ENCODE measurements at places on chromosomes 11 and 22.

DNA sequence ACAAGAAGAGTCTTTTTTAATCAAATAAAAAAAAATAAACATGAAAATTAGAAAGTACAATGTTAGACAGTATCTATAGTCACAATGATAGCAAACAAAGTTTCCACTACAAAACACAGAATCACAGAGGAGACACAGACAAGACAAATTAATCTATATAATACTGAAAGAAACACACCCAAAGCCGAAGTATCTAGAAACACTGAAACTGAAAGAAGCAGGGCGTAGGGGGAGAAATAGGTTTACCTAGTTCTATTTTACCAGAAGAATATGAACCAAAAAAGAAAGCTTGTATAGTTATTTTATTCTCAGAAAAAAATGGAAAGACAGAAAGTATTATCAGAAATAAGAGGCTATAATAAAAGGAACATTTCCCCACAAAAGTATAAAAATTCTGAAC, 27.1 kb upstream of the NUP50 start:
- H3K4me3 ChIP-seq, result no peak overlapping the region
- peaks cover 11% of the 10 kb centered on the region for H3K36me3 ChIP-seq
- H3K27me3 ChIP-seq, result no peaks in the 10 kb centered on the region
- no peaks in the 10 kb centered on the region for H3K4me1 ChIP-seq

- no peak overlapping the region for H3K4me3 ChIP-seq
- H3K27me3 ChIP-seq, result no peaks in the 10 kb centered on the region
- H3K27ac ChIP-seq, result no peak overlapping the region
- peaks cover 26% of the 10 kb centered on the region for H3K36me3 ChIP-seq
Measured at GRCh38 chr11:116895048-116895757, 57.8 kb upstream of the APOA1 start.

DNA sequence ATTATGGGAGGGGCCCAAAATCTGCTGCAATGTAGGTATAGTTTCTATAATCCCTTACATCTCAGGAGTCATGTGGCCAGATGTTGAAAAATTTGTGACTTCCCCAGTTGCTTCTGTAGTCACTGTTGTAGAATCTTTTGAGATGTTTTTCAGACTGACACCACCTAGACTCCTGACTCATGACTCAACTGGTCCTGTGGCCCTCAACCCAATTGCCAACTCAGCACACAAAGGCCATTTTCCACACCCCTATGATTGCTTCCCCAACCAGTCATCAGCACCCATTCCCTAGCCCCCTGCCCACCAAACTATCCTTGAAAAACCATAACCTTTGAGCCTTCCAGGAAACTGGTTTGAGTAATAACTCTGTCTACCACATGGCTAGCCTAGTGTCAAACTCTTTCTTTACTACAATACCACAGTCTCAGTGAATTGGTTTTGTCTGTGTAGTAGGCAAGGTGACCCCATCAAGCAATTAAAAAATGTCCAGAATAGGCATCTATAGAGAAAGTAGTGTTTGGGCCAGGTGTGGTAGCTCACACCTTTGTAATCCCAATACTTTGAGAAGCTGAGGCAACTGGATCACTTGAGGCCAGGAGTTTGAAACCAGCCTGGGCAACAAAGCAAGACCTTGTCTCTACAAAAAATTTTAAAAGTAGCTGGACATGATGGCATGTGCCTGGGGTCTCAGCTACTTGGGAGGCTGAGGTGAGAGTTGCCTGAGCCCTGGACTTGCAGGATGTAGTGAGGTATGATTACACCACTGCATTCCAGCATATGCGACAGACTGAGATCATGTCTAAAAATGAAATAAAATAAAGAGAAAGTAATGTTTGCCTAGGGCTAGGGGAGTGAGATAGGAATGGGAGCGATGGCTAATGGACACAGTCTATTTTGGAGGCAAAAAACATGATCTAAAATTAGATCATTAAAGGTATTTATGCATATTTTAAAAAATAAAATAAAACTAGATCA, 24.1 kb upstream of the FEZ1 start:
- no peaks in the 10 kb centered on the region for H3K4me1 ChIP-seq
- H3K27ac ChIP-seq, result no peak overlapping the region
- H3K4me3 ChIP-seq, result no peak overlapping the region
- DNase-seq, result no peak
- H3K27me3 ChIP-seq, result no peaks in the 10 kb centered on the region

DNA sequence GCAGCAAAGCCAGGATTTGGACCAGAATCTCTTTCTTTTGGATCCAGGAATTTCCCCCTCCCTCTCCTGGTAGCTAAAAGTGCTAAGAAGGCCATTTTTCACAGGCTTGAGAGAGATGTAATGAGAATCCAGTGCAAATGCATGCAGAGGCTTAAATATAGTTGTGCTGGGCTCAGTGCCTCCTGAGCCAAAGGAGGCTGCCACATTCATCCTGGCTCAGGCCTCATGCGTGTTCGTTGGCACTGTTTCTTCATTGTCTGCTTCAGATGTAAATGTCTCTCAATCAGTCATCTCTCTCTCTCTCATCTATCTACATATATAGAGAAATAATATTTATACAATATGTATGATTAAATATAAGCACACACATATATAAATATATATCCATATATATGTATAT, 83.6 kb downstream of the INSC start:
- no peaks in the 10 kb centered on the region for H3K36me3 ChIP-seq
- DNase-seq, result no peak
- no peaks in the 10 kb centered on the region for H3K4me1 ChIP-seq
- H3K27ac ChIP-seq, result no peak overlapping the region

GRCh38 chr22:44586999-44587736, 89.1 kb upstream of the RTL6 start:
- H3K36me3 ChIP-seq, result no peaks in the 10 kb centered on the region
- H3K27ac ChIP-seq, result no peak overlapping the region
- no peak overlapping the region for H3K4me3 ChIP-seq
- H3K27me3 ChIP-seq, result no peaks in the 10 kb centered on the region
- DNase-seq, result no peak

GRCh38 chr11:19087658-19088057, 27.1 kb upstream of the MRGPRX2 start:
- H3K36me3 ChIP-seq, result no peaks in the 10 kb centered on the region
- H3K27me3 ChIP-seq, result no peaks in the 10 kb centered on the region
- H3K27ac ChIP-seq, result no peak overlapping the region
- no peaks in the 10 kb centered on the region for H3K4me1 ChIP-seq

GRCh38 chr22:37887584-37888378, 18.3 kb upstream of the MICALL1 start:
- H3K4me3 ChIP-seq, result no peak overlapping the region
- no peaks in the 10 kb centered on the region for H3K27me3 ChIP-seq
- peak overlapping the region; percentile 60 for H3K27ac ChIP-seq
- DNase-seq, result peak; percentile 53
- peaks cover 17% of the 10 kb centered on the region for H3K36me3 ChIP-seq

GRCh38 chr22:50674606-50675552, 2.3 kb downstream of the SHANK3 start:
- H3K4me3 ChIP-seq, result peak overlapping the region; percentile 55
- no peaks in the 10 kb centered on the region for H3K4me1 ChIP-seq
- no peak overlapping the region for H3K27ac ChIP-seq

DNA sequence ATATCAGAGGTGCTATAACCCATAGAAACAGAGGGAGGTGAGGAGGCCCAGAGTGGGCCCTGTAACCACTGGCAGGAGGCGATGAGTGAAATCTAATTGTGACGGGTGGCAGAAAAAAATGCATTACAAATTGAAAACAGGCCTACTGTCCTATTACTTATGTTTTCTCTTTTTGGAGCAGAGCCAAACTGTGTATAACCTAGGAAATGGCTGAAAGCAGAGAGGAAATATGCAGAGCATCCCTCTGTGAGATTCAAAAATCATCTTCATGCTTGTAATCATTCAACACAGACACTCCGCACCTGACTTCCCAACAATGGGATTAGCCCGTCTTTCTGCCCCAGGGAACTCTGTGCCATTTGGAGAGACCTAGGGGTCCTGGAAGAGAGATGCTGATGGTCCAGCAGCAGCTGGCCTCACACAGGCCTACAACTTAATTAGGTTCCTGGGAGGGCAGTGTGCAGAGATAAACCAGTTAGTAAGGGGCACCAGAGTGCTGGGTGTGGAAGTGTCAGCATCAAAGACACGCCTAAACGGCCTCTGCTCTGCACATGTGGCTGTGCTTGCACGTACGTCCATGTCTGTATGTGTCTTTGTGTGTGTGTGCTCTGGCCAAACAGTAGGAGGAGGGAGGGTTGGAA, 41.8 kb downstream of the MAP6 start:
- peaks cover 6% of the 10 kb centered on the region for H3K4me1 ChIP-seq
- H3K27ac ChIP-seq, result no peak overlapping the region
- no peak overlapping the region for H3K4me3 ChIP-seq
- no peaks in the 10 kb centered on the region for H3K27me3 ChIP-seq

Measured in cardiac muscle cell (in vitro differentiated cells and primary cell).